ENCODE measurements at places on chromosomes 2 and 18.

- no peak for DNase-seq
Measured at GRCh38 chr2:220120041-220120440, 492.6 kb downstream of the SLC4A3 start.

GRCh38 chr2:107589079-107589491, 237.6 kb upstream of the RGPD4 start:
- DNase-seq, result no peak

- DNase-seq, result peak; percentile 80
Measured at GRCh38 chr2:27021253-27022049, 11.3 kb upstream of the TMEM214 start.

- no peak for DNase-seq
Measured at GRCh38 chr2:113136828-113137775, 9.7 kb downstream of the IL1RN start.

- no peak for DNase-seq
Measured at GRCh38 chr2:66477135-66477842, 42.4 kb downstream of the MEIS1 start.

- DNase-seq, result no peak
Measured at GRCh38 chr2:183995632-183996031, 602.7 kb upstream of the ZNF804A start.

- DNase-seq, result no peak
Measured at GRCh38 chr18:68519336-68519735, 195.6 kb downstream of the TMX3 start.

Data from breast epithelium (tissue), 4 donors.